ENCODE measurements at places on chromosomes 12 and 14. TPM values are rescaled to one million over a fixed set of nuclear protein-coding genes. Genes with fewer than 3 reads are reported as not detected.

DNA sequence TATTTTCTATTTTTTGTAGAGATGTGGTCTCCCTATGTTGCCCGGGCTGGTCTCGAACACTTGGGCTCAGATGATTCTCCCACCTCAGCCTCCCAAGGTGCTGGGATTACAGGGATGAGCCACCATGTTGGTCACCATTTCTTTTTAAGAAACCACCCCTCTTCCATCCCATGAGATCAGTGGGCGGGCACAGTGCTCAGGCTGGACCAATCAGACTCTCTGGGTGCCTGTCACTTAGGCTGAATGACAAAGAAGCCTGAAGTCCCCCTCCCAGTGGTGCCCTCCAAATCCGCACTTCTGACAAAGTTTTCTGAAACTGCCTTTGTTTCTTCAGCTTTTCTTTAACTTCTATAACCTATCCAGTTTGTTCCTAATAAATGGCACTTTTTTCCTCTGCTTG is 48.2 kb downstream of the CALM1 start:
- no peak for DNase-seq

DNA sequence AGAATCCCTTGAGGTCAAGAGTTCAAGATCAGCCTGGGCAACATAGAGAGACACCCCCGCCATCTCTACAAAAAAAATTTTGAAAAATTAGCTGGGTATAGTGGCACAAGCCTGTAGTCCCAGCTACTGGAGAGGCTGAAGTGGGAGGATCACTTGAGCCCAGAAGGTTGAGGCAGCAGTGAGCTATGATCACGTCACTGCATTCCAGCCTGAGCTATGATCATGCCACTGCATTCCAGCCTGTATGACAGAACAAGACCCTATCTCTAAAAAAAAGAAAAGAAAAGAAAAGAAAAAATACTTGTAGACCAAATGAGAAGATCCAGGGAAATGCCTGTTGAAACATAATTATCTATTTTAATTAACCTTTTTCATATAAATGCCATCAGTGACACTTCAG is 93.8 kb upstream of the MDM1 start:
- DNase-seq = no peak

DNA sequence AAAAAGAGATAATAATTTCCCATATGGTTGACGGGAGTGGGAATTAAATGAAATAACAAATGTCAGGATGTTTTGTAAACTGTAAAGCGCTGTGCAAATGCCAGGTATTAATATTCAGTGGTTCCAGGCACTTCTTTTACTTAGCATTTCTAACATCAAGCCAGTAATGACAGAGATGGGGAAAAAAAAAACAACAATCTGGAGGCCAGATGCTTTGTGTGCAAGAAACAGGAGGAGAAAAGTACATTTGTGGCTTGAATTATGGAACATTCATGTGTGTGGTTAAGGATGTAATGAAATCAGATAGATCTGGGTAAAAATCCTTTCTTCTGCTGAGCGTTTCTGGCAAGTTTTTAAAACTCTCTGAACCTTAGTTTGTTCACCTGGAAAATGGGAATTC is 509.6 kb downstream of the FUT8 start:
- DNase-seq = no peak

IL31 gene
- total RNA-seq = 5.3 TPM

GRCh38 chr14:103735022-103735421 is 19.4 kb downstream of the ZFYVE21 start:
- DNase-seq = no peak
